ENCODE measurements at places on chromosomes 13 and 19.

DNA sequence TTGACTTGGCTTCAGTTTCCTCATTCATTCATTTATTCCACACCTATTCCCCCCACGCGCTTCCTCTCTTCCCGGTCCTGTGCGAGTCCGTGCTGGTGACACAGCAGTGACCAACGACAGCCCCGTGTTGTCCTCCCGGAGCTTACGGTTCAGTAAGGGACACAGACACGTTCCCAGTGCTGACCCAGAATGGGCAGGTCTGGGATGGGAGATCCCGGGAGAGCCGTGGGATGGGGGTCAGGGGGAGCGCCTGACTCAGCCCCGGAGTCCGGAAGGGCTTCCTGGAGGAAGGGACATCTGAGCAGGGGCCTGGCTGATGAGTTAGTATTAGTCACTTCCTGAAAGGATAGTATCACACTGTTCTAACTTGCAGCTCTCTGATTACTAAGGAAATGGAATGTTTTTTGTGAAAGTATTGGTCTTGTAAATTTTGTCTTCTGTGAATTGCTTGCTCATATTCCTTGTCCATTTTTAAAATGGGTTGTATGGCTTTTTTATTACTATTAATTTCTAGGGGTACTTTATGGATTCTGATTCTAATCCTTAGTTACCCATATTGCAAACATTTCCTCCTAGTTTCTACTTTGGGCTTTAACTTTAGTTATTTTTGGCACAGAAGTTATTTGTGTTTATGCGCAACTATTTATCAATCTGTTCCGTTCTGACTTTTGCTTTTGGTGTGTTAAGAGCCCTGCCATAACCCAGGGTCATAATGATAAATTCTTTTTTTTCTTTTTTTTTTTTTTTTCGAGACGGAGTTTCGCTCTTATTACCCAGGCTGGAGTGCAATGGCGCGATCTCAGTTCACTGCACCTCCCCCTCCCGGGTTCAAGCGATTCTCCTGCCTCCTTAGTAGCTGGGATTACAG is 708 bp upstream of the ERCC1 start:
- DNase-seq, result peak; percentile 64
- H3K36me3 ChIP-seq, result peaks cover 13% of the 10 kb centered on the region
- peaks cover 17% of the 10 kb centered on the region for H3K27me3 ChIP-seq
- peaks cover 50% of the 10 kb centered on the region for H3K4me1 ChIP-seq

DNA sequence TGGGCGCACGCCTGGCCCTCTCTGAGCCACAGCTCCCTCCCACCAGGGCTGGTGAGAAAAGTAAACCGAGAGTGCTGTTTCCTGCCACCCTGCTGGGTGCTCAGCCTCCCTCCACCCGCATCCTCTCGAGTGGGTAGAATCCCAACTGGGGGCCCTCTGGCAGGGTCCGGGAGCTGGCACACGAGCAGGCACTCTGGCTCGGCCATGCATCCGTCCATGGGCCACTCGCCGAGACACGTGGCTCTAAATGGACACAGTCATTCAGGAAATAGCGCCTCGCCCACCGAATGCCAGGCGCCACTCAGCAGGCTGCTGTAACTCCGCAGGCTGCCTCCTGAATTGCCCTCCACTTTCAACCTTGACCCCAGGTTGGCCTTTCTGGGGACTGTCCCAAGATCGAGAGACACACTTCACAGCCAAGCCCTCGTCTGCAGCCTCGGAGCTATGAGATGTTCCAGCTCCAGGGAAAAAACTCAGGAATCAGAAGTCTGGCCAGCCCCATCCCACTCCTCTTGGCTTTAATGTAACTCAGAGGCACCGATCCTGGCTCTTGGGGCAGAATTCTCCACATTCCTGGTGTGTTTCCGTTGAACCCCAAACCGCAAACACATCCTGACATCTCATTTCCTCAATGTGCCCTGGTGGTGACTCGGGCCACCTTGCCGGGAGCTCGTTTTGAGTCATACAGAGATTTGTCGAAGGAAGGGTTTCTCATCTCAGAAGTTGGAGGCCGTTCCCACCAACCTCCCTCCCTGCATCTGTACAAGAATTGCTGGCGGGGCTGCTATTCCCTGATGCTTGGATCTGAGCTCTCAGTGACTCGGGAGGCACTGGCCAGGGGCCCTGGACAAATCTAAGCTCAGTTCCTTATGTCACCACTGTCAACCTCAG is 14.1 kb downstream of the KLF2 start:
- peak overlapping the region; percentile 44 for H3K27ac ChIP-seq
- DNase-seq, result peak; percentile 77
- peak overlapping the region; percentile 33 for H3K4me3 ChIP-seq
- peaks cover 47% of the 10 kb centered on the region for H3K4me1 ChIP-seq
- H3K36me3 ChIP-seq, result no peaks in the 10 kb centered on the region
- peaks cover 6% of the 10 kb centered on the region for H3K27me3 ChIP-seq

DNA sequence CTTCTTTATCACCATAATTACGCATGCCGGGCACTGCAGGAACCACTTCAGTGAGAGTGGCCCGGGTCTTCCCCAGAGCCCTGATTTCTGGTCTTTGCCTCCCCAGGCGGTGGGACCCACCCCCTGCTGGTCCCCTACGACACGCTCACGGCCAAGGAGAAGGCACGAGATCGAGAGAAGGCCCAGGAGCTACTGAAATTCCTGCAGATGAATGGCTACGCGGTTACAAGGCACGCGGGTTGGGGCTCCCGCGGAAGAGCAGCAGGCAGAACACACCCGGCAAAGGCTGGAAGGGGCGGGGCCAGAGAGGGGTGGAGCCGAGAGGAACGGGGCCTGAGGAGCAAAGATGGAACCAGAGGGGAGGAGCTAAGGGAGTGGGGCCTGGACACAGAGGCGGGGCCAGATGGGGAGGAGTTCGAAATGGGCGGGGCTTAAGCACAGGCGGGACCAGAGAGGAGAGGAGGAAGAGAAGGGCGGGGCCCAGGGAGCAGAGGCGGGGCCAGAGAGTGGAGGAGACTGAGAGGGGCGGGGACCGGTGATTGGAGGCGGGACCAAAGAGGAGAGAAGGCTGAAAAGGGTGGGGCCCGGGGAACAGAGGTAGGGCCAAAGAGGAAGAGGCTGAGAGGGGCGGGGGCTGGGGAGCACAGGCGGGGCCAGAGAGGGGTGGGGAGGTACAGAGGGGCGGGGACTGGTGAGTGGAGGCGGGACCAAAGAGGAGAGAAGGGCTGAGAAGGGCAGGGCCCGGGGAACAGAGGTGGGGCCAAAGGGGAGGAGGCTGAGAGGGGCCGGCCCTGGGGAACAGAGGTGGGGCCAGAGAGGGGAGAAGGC is 73.4 kb downstream of the RYR1 start:
- peaks cover 24% of the 10 kb centered on the region for H3K27me3 ChIP-seq
- H3K4me1 ChIP-seq, result no peaks in the 10 kb centered on the region
- no peaks in the 10 kb centered on the region for H3K36me3 ChIP-seq
- DNase-seq, result peak; percentile 78

DNA sequence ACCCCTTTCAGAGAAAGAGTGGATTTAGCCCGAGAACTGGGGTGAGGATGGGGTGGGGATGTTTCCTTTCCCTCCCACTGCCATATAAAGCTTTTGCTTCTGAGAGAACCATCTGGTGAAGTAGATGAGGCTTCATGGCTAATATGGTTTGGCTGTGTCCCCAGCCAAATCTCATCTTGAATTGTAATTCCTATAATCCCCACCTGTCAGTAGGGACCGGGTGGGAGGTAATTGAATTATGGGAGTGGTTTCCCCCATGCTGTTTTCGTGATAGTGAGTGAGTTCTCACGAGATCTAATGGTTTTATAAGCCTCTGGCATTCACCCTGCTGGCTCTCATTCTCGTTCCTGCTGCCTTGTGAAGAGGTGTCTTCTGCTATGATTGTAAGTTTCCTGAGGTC is 270.9 kb downstream of the LMO7 start:
- H3K27ac ChIP-seq, result no peak overlapping the region
- no peaks in the 10 kb centered on the region for H3K4me1 ChIP-seq
- DNase-seq, result no peak
- H3K27me3 ChIP-seq, result no peaks in the 10 kb centered on the region
- H3K36me3 ChIP-seq, result no peaks in the 10 kb centered on the region

DNA sequence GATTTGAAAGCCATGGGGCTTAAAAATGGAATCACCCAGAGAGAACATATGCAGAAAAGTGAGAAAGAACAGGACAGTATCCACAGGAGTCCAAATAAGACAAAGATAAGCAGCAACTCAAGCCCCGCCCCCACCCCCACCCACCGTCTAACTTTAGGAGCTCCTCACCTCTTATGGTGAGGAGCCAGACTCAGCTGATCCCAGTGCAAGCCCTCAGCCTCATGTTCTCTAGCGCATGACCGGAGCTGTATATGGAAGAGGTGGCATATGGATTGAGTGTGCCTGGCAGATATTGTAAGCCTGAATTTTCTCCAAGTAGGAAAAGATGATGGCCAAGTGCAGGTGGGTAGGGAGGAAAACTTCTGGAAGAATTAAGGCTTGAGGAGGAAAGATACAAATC is 36.4 kb upstream of the DCT start:
- no peak overlapping the region for H3K4me3 ChIP-seq
- DNase-seq, result no peak
- no peak overlapping the region for H3K27ac ChIP-seq
- no peaks in the 10 kb centered on the region for H3K27me3 ChIP-seq
- no peaks in the 10 kb centered on the region for H3K4me1 ChIP-seq

DNA sequence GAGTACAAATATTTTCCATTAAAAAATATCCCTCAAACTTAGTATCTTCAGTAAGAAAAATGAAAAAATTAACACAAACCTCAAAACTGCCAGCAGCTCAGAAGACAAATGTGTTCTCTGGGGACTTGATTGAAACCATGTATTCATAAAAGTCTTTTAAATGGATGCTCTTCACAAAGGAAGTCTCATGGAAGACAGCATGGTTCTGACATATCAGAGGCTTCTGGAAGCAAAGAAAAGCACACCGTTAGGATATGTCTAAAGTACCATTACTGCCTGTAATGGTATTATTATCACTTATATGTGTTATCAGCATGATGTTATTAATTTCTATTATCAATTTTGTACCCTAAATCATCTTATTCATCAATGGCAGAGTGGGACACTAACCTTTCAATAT is 302.8 kb downstream of the ENOX1 start:
- H3K27me3 ChIP-seq, result no peaks in the 10 kb centered on the region
- no peak overlapping the region for H3K27ac ChIP-seq
- no peaks in the 10 kb centered on the region for H3K36me3 ChIP-seq
- no peak overlapping the region for H3K4me3 ChIP-seq
- peaks cover 11% of the 10 kb centered on the region for H3K4me1 ChIP-seq
- DNase-seq, result no peak

GRCh38 chr19:46068345-46069258 is 27.8 kb upstream of the IGFL4 start:
- no peak overlapping the region for H3K4me3 ChIP-seq
- no peaks in the 10 kb centered on the region for H3K36me3 ChIP-seq
- peaks cover 84% of the 10 kb centered on the region for H3K27me3 ChIP-seq
- H3K4me1 ChIP-seq, result peaks cover 3% of the 10 kb centered on the region
- no peak for DNase-seq

GRCh38 chr13:22700246-22700887 is 480.4 kb upstream of the SGCG start:
- H3K27ac ChIP-seq, result no peak overlapping the region
- H3K4me3 ChIP-seq, result no peak overlapping the region
- no peaks in the 10 kb centered on the region for H3K36me3 ChIP-seq
- no peaks in the 10 kb centered on the region for H3K4me1 ChIP-seq

DNA sequence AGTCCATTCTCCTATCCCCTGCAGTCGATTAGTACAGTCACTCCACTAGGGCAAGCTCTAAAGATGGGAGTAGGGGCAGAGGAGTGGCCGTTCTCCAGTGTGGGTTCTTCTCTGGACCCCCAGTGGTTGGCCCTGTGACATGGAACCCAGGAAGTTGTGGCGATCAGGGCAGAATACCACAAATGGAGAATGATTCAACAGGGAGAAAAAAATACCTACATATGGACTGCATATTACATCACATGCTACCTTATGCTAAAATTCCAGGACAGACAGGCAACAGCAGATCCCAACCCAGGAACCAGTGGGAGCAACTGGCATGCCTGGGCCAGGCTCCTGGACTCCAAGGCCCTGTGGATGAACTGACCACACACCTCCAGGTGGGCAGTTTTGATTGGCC is 20.4 kb downstream of the POU2F2 start:
- no peak overlapping the region for H3K4me3 ChIP-seq
- no peaks in the 10 kb centered on the region for H3K27me3 ChIP-seq
- H3K4me1 ChIP-seq, result peaks cover 42% of the 10 kb centered on the region

GRCh38 chr13:65915195-65915594 is 1314.9 kb downstream of the PCDH9 start:
- H3K4me3 ChIP-seq, result no peak overlapping the region
- H3K36me3 ChIP-seq, result no peaks in the 10 kb centered on the region
- no peak overlapping the region for H3K27ac ChIP-seq
- no peaks in the 10 kb centered on the region for H3K4me1 ChIP-seq
- H3K27me3 ChIP-seq, result no peaks in the 10 kb centered on the region
- no peak for DNase-seq

GRCh38 chr13:62704875-62705274 is 1289.2 kb upstream of the PCDH20 start:
- no peaks in the 10 kb centered on the region for H3K27me3 ChIP-seq
- no peaks in the 10 kb centered on the region for H3K4me1 ChIP-seq

GRCh38 chr13:105377452-105377851 is 1158.0 kb downstream of the EFNB2 start:
- DNase-seq, result no peak
- no peaks in the 10 kb centered on the region for H3K36me3 ChIP-seq
- H3K4me1 ChIP-seq, result no peaks in the 10 kb centered on the region
- no peaks in the 10 kb centered on the region for H3K27me3 ChIP-seq
- H3K27ac ChIP-seq, result no peak overlapping the region
- no peak overlapping the region for H3K4me3 ChIP-seq

DNA sequence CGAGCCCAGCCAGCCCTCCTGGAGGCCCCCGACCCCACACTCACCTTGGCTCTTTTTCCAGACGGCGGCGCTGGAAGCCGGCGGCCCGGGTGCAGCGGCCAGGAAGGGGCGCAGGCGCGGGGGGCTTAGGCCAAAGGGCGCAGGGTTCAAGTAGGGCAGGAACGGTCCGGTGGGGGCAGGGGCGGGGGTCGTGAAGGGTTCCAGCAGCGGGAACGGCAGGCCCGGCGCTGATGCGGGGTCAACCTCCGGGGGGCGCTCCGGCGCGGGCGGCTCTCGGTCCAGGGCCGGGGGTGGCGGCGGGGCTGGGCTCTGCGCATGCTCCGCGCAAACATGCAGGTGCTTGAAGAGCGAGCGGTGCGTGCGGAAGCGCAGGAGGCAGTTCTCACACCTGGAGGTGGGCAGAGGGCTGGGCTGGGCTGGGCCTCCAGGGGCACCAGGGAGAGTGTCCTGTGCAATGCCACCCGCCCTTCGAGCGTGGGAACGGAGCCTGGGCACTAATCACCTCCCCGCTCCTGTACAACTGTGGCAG is 2.3 kb downstream of the ZNF414 start:
- H3K4me1 ChIP-seq, result peaks cover 25% of the 10 kb centered on the region
- no peak overlapping the region for H3K27ac ChIP-seq
- H3K4me3 ChIP-seq, result no peak overlapping the region
- peaks cover 7% of the 10 kb centered on the region for H3K36me3 ChIP-seq
- no peak for DNase-seq
- H3K27me3 ChIP-seq, result no peaks in the 10 kb centered on the region

- H3K4me3 ChIP-seq, result no peak overlapping the region
- peaks cover 7% of the 10 kb centered on the region for H3K4me1 ChIP-seq
- H3K36me3 ChIP-seq, result no peaks in the 10 kb centered on the region
- no peak overlapping the region for H3K27ac ChIP-seq
Observed at GRCh38 chr13:101515504-101515903, 63.0 kb downstream of the ITGBL1 start.
